ENCODE measurements at places on chromosomes 16 and 17. TPM values are rescaled to one million over a fixed set of nuclear protein-coding genes. Genes with fewer than 3 reads are reported as not detected.

The KRT24 gene
- total RNA-seq = not detected

The TMC6 gene
- 24.8 TPM for total RNA-seq

DNA sequence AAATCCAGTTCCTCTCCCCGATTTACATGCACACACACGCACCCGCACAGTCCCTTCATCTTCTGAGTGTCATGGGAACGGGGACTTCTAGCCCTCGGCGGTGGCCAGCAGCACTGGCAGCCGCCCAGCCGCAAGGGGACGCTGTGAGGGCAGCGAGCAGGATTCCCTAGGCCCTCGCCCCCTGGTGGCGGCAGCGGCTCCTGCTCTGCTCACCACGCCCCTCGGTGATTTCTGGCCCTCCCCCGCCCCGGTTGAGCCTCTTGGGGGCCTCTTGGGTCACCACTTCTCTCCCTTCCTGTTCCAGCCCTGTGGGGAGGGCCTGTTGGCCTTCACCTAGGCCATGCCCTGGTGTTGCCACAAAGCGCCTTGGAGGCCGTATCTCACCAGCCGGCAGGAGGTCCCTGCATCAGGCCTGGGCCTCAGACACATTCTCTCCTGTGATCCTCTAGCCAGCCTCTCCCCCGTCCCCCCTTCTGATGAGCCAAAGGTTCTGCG lies 75.2 kb upstream of the KSR1 start:
- H3K27me3 ChIP-seq = no peaks in the 10 kb centered on the region
- H3K36me3 ChIP-seq = no peaks in the 10 kb centered on the region
- peaks cover 8% of the 10 kb centered on the region for H3K4me1 ChIP-seq
- no peak overlapping the region for H3K4me3 ChIP-seq
- peak; percentile 78 for DNase-seq
- H3K27ac ChIP-seq = no peak overlapping the region

The TMEM98 gene
- 78.6 TPM for total RNA-seq

The ELAC2 gene
- total RNA-seq = 102 TPM

The TP53TG3B gene
- not detected for total RNA-seq

DNA sequence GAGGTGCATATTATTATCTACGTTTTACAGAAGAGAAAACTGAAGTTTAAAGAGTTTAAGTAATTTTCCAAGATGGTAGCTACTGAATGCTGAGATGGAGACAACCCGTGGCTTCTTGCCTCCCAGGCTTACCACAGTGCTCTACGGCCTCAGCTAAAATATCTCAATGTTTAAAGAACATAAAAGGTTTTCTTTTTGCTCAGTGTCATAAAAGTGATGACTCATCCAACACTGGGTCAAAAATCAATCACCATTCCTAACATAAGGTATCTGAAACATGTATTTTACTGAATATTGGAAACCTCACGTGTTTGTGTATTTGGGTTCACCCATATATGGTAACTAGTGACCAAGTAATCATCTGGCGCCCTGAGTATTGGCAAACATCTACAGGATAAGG lies 18.4 kb downstream of the ABCA9 start:
- no peak overlapping the region for H3K4me3 ChIP-seq
- peaks cover 10% of the 10 kb centered on the region for H3K4me1 ChIP-seq
- DNase-seq = no peak
- H3K27me3 ChIP-seq = no peaks in the 10 kb centered on the region
- H3K36me3 ChIP-seq = no peaks in the 10 kb centered on the region

GRCh38 chr17:57197466-57198071 lies 58.8 kb upstream of the MSI2 start:
- no peak for DNase-seq
- no peaks in the 10 kb centered on the region for H3K4me1 ChIP-seq
- H3K36me3 ChIP-seq = no peaks in the 10 kb centered on the region
- H3K4me3 ChIP-seq = no peak overlapping the region
- H3K27ac ChIP-seq = no peak overlapping the region

DNA sequence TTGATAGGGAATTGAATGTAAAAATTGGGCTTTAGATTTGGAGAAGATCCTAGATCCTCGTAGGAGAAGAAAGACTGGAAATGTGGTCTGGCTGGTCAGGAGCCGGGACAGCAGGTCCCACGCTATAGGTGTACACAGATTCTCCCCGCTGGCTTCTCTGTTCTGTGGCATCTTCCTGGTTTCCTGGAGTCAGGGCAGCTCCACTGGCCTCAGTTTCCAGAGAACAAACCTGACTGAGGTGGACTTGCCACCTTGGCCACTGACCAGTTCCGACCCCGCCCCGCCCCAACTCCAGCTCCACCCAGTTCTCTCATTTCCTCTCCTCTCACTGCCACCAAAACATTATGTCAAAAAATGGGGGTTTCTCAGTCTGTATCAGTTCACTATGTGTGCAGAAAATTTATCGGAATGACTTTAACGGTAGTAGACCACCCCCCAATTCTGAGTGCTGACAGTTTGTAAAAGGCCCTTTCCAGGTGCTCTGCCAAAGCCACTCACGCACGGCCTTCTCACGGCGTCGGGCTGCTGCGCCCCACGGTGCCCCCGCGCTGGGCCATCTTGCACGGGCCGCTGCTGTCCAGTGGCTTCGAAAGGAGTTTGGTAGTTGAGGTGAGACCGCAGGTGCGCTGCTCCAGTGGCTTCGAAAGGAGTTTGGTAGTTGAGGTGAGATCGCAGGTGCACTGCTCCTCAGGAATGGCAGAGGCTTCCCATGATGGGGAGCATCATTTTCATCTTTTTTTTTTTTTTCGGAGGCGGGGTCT lies 161.4 kb upstream of the CHMP6 start:
- H3K36me3 ChIP-seq = no peaks in the 10 kb centered on the region
- peak; percentile 10 for DNase-seq
- H3K27me3 ChIP-seq = no peaks in the 10 kb centered on the region

The MYO15A gene
- not detected for total RNA-seq

DNA sequence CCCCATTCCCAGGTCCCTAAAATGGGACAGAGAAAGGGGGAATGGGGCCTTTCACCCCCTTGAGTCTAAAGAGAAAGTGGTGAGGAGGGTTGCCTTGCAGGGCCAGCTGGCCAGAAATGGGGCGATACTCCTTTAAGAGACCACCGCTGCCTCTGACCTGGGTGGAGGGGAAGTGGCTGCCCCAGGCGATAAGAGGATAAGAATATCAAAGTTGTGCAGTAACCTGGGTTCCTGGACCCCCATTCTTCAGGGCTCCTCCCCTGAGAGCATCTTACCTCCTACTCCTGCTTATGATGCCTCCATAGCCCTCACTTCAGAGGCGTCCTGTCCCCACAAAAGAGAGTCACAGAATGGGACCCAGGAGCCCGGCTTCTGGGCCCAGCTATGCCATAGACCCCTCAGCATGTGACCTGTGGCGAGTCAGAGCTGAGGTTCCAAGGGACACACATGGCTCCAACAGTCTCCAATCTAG lies 5.2 kb upstream of the TSPOAP1 start:
- no peak overlapping the region for H3K4me3 ChIP-seq
- no peaks in the 10 kb centered on the region for H3K27me3 ChIP-seq
- H3K27ac ChIP-seq = no peak overlapping the region
- no peaks in the 10 kb centered on the region for H3K36me3 ChIP-seq

- H3K4me1 ChIP-seq = peaks cover 29% of the 10 kb centered on the region
- no peaks in the 10 kb centered on the region for H3K27me3 ChIP-seq
- H3K27ac ChIP-seq = no peak overlapping the region
- no peaks in the 10 kb centered on the region for H3K36me3 ChIP-seq
Observed at GRCh38 chr16:57530522-57531252, 5.7 kb downstream of the CCDC102A start.

DNA sequence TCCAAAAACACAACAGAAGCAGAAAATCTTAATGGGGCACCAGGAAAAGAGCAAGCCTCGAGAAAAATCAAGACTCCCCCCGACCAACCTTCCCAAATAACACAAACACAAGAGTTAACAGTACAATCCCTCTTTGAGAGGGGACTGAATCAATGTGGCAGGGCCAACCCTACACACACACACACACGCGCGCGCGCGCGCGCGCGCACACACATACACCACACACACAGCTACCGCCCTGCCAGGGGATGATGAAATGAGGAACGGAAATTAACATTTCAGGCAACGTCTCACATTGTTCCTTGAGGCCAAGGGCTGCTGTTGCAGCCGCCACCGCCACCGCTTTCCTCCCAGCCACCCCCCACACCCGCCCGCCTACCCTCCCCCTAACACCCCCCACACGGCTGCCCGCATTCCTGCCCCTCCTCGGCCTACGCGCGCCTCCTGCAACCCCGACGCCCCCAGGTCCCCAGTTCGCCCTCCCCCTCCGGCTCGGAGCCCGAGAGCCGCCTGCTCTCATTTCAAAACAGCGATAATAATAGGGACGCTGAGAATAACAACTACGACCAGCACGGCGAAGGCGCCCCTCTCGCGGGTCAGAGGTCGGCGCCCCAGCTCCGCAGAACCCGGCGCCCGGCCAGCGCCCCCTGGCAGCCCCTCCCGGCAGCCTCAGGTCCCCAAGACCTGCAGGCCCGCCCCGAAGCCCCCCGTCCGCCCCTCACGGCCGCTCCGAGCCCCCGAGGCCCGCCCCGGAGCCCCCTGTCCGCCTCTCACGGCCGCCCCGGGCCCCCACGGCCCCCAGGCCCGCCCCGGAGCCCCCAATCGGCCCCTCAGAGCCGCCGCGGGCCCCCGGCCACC lies 1.1 kb downstream of the ANKRD11 start:
- no peaks in the 10 kb centered on the region for H3K27me3 ChIP-seq
- peaks cover 36% of the 10 kb centered on the region for H3K4me1 ChIP-seq
- H3K36me3 ChIP-seq = no peaks in the 10 kb centered on the region
- DNase-seq = peak; percentile 93
- peak overlapping the region; percentile 61 for H3K4me3 ChIP-seq
- H3K27ac ChIP-seq = peak overlapping the region; percentile 99

- no peak for DNase-seq
- no peaks in the 10 kb centered on the region for H3K36me3 ChIP-seq
- H3K27ac ChIP-seq = no peak overlapping the region
- no peaks in the 10 kb centered on the region for H3K27me3 ChIP-seq
- H3K4me1 ChIP-seq = no peaks in the 10 kb centered on the region
Observed at GRCh38 chr17:66986659-66987058, 22.2 kb downstream of the CACNG4 start.

DNA sequence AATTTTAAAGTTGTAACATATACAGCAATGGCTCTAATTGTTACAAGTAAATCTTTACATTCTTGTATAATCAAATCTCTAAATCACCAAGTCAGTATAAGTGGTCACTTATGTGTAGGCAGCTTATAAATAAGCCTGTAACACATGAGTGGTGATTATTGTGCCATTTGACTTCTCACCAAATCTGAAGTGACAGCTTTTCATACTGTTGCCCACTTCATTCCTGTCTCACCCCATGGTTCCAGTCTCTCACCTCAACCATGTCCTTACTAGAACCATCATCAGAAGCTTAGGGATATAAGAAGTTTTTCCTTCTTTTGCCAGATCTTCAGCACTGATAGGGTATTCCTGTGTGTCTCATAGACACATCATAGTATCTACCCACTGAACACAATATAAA lies 23.5 kb downstream of the TNRC6A start:
- no peaks in the 10 kb centered on the region for H3K27me3 ChIP-seq
- H3K4me1 ChIP-seq = peaks cover 81% of the 10 kb centered on the region
- H3K4me3 ChIP-seq = no peak overlapping the region
- DNase-seq = no peak
- H3K27ac ChIP-seq = no peak overlapping the region

GRCh38 chr17:1951920-1952319 lies 73.2 kb downstream of the RTN4RL1 start:
- H3K4me3 ChIP-seq = no peak overlapping the region
- DNase-seq = no peak
- H3K4me1 ChIP-seq = no peaks in the 10 kb centered on the region
- H3K27ac ChIP-seq = no peak overlapping the region
- H3K27me3 ChIP-seq = no peaks in the 10 kb centered on the region

GRCh38 chr17:27423651-27424050 lies 32.6 kb upstream of the KSR1 start:
- no peak for DNase-seq
- H3K36me3 ChIP-seq = no peaks in the 10 kb centered on the region
- H3K27me3 ChIP-seq = no peaks in the 10 kb centered on the region
- no peaks in the 10 kb centered on the region for H3K4me1 ChIP-seq

DNA sequence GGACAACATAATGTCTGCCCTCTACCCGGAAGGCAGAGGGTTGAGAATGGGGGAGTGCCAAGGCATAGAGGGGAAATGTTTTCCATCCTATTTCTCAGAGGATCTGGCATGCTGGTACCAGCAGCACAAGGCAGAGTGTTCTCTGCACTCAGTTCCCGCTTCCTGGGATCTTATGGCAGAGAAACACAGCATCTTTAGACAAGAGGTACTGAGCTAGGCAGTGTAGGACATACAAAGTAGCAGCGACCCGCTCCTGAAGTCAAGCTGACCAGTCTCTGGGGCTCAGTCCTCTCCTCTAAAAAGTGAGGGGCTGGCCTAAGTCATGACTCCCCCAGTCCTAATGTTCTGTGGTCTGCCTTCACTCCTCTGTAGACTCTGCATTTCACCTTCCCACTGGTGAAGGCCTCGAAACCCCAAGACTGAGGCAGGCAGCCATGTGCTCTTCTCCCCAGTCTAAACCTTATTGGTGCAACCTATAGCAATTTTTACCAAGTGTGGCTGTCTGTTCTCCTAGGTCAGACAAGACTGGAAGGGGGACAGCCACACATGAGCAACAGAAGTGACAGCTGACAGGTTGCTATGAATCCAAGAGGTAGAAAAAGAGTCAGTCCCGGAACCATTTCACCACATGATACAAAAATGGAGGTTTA lies 11.3 kb upstream of the TSPOAP1 start:
- no peaks in the 10 kb centered on the region for H3K36me3 ChIP-seq
- H3K4me3 ChIP-seq = no peak overlapping the region
- no peak for DNase-seq

The FMNL1 gene
- 0.72 TPM for total RNA-seq

GRCh38 chr17:46166692-46167249 lies 26.5 kb downstream of the KANSL1 start:
- DNase-seq = no peak
- no peaks in the 10 kb centered on the region for H3K36me3 ChIP-seq
- H3K4me3 ChIP-seq = no peak overlapping the region
- no peaks in the 10 kb centered on the region for H3K27me3 ChIP-seq
- peaks cover 17% of the 10 kb centered on the region for H3K4me1 ChIP-seq
- H3K27ac ChIP-seq = no peak overlapping the region

GRCh38 chr17:44159519-44160210 lies 10.8 kb upstream of the ASB16 start:
- H3K4me3 ChIP-seq = no peak overlapping the region
- no peak overlapping the region for H3K27ac ChIP-seq
- H3K36me3 ChIP-seq = no peaks in the 10 kb centered on the region
- H3K4me1 ChIP-seq = no peaks in the 10 kb centered on the region
- no peak for DNase-seq

GRCh38 chr16:80107900-80108299 lies 432.9 kb upstream of the DYNLRB2 start:
- H3K27ac ChIP-seq = no peak overlapping the region
- H3K27me3 ChIP-seq = no peaks in the 10 kb centered on the region
- no peak for DNase-seq
- no peaks in the 10 kb centered on the region for H3K36me3 ChIP-seq

The ABR gene
- total RNA-seq = 126 TPM

The MRPS34 gene
- 225 TPM for total RNA-seq

The PPP1R27 gene
- 0.11 TPM for total RNA-seq

GRCh38 chr16:15046692-15047376 lies 9.0 kb downstream of the NTAN1 start:
- no peak overlapping the region for H3K4me3 ChIP-seq
- no peak for DNase-seq
- H3K4me1 ChIP-seq = no peaks in the 10 kb centered on the region
- no peaks in the 10 kb centered on the region for H3K36me3 ChIP-seq

GRCh38 chr16:53084746-53085334 lies 30.0 kb downstream of the CHD9 start:
- no peak overlapping the region for H3K4me3 ChIP-seq
- H3K36me3 ChIP-seq = no peaks in the 10 kb centered on the region
- no peaks in the 10 kb centered on the region for H3K27me3 ChIP-seq
- H3K27ac ChIP-seq = peak overlapping the region; percentile 87

The PLA2G10 gene
- not detected for total RNA-seq

- no peaks in the 10 kb centered on the region for H3K27me3 ChIP-seq
- DNase-seq = no peak
- no peak overlapping the region for H3K27ac ChIP-seq
- H3K36me3 ChIP-seq = no peaks in the 10 kb centered on the region
- no peaks in the 10 kb centered on the region for H3K4me1 ChIP-seq
Observed at GRCh38 chr17:14461227-14461548, 160.3 kb downstream of the HS3ST3B1 start.
